Heart right ventricle (tissue), 16 donors: ENCODE measurements at places on chromosomes 6 and 20.

- H3K27me3 ChIP-seq, result peaks cover 5% of the 10 kb centered on the region
- H3K4me1 ChIP-seq, result peaks cover 8% of the 10 kb centered on the region
- H3K4me3 ChIP-seq, result peak within 1 kb of the TSS; percentile 65
- peak within 1 kb of the TSS; percentile 78 for H3K27ac ChIP-seq
Measured at GRCh38 chr6:85449818-85450759, at the start of gene NT5E. TSS of gene NT5E (plus strand) at chr6:85450083. CDS start at chr6:85450140, 57 bp downstream.

DNA sequence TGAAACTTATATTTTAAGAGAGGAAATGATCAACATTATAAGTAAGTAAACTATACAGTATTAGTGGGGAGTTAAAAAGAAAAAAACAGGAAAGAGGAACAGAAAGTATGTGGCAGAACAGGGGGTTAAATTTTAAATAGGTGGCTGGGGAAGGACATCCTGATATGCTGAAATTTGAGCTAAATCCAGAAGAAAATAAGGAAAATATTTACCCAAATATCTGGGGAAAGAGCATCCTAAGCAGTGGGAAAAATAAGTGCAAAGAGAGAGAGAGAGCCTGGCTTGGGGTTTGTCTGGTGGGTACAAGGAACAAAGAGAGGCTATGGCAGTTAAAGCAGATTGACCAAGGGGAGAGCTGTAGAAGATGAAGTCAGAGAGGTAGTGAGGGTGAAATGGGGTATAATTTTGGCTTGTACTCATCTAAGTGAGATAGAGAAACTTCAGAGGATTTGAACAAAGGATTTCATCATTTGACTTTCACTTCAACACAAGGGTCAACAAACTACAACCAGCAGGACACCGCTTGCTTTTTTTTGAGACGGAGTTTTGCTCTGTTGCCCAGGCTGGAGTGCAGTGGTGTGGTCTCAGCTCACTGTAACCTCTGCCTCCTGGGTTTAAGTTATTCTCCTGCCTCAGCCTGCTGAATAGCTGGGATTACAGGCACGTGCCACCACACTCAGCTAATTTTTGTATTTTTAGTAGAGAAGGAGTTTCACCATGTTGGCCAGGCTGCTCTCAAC is 328.4 kb upstream of the CNR1 start:
- H3K27me3 ChIP-seq, result no peaks in the 10 kb centered on the region
- DNase-seq, result no peak
- H3K27ac ChIP-seq, result no peak overlapping the region
- H3K4me1 ChIP-seq, result no peaks in the 10 kb centered on the region
- no peak overlapping the region for H3K4me3 ChIP-seq

DNA sequence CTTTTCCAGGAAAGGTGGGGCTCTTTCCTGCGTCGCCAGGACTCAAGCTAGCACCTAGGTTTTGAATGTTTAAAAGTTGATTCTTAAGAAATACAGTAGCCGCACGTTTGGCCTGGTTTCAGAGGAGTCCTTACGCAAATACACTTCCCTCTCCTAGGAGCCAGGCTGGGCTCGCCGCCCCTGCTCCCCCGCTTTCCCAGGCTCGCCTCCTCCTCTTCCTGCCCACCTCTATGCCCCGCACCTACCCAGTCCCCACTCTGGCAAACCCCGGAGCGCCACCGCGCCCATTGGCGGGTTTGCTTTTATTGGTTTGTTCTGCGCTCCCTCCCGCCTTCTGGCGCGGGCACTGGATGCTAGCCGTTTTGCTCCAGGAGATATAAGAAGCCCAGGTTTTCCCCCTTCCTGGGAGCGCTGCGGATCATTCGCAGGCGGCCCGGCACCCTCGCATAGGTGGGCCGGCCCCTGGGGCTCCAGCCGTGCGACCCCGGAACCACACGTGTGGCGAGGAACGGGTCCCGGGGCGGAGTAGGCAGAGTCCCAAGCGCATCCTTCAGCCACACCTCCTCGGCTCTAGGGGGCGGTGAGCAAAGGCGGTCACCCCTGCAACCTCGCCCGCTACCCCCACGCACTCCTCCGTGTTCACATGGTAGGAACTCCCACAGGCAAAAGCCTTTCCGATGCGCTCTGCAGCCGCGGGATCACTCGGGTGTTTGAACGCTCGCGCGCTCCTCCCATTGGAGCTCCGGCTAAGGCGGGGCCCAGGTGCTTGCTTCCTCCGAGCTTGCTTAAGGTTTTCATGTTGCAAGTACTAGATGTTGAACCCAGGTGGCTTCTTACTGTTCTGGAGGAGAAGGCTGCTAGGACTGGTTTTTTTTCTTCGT is 119.0 kb downstream of the RTN4IP1 start:
- peak overlapping the region; percentile 88 for H3K4me3 ChIP-seq
- H3K4me1 ChIP-seq, result peaks cover 46% of the 10 kb centered on the region
- no peak overlapping the region for H3K27ac ChIP-seq

- no peaks in the 10 kb centered on the region for H3K4me1 ChIP-seq
- no peak overlapping the region for H3K4me3 ChIP-seq
- no peak overlapping the region for H3K27ac ChIP-seq
- DNase-seq, result no peak
- H3K27me3 ChIP-seq, result no peaks in the 10 kb centered on the region
Measured at GRCh38 chr6:10641528-10641927, 52.9 kb downstream of the C6orf52 start.

DNA sequence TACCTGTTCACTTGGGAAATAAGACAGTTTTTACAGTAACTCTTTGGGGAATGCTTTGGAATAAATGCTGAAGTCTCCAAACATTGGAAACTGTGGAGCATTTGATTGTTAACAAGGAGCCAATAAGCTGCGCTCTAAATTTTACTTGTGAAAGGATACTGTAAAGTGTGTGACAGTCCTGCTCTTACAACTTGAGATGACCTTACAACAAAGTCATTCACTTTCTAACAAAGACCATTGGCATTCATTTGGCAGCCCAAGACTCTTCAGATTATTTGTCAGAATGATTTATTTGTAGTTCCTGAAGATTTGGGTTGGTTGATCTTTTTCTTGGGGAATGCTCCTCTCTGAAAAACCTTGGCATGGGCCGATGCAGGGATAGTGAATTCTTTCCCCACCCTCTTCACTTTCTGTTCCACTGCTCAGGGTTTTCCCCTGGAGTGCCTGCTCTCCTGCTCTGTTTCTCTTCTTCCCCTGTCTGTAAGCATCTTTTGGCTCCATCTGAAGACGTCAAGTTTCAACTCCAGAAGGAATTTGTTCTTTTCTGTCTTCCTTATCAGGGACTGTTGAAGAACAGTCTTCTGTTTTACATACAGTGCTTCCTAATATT is 116.4 kb downstream of the AKAP7 start:
- H3K27ac ChIP-seq, result no peak overlapping the region
- H3K4me3 ChIP-seq, result no peak overlapping the region
- no peak for DNase-seq
- no peaks in the 10 kb centered on the region for H3K36me3 ChIP-seq
- H3K4me1 ChIP-seq, result peaks cover 27% of the 10 kb centered on the region
- no peaks in the 10 kb centered on the region for H3K27me3 ChIP-seq

DNA sequence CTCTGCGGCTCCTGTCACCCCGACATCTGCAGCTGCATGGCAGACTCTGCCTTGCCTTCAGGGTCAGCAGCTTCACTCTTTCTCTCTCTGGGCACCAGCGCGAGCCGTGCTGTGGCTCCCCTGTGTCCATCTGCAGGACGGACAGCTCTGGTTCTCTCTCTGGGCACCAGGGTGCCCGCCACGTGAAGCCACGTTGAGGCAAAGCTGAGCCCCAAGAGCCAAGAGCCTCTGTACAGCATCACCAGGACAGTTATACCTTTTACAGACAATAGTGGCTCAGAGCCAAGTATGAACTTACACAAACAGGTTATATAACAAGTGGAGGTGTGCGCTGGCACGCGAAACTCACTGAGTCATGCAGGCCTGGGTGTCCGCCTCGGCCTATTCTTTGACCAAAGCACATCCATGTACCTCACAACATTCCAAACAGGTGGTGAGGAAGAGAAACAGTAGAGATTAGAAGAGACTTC is 50.8 kb downstream of the FAM50B start:
- H3K27ac ChIP-seq, result no peak overlapping the region

DNA sequence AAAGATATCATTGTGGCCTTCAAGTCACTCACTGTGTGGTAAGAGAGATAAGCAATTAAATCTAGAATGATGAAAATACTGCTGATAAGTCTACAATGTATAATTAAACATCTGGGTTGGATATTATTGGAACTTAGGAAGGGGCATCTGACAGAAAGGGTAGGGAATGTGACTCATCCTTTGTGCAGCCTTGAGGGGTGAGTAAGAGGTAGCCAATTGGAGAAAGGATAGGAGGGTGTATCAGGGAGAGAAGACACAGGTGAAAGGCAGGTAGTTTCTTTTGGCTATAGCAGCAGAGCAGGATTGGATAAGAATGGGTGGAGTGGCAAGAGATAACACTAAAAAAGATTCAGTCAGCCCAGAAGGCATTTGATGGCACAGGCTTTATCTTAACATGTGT is 182.0 kb downstream of the COL21A1 start:
- no peaks in the 10 kb centered on the region for H3K36me3 ChIP-seq
- H3K27me3 ChIP-seq, result no peaks in the 10 kb centered on the region
- no peaks in the 10 kb centered on the region for H3K4me1 ChIP-seq
- no peak for DNase-seq
- no peak overlapping the region for H3K4me3 ChIP-seq

GRCh38 chr20:41286240-41286851 is 31.2 kb downstream of the ZHX3 start:
- H3K4me3 ChIP-seq, result no peak overlapping the region
- H3K36me3 ChIP-seq, result no peaks in the 10 kb centered on the region
- no peaks in the 10 kb centered on the region for H3K4me1 ChIP-seq
- no peak overlapping the region for H3K27ac ChIP-seq
- no peaks in the 10 kb centered on the region for H3K27me3 ChIP-seq

DNA sequence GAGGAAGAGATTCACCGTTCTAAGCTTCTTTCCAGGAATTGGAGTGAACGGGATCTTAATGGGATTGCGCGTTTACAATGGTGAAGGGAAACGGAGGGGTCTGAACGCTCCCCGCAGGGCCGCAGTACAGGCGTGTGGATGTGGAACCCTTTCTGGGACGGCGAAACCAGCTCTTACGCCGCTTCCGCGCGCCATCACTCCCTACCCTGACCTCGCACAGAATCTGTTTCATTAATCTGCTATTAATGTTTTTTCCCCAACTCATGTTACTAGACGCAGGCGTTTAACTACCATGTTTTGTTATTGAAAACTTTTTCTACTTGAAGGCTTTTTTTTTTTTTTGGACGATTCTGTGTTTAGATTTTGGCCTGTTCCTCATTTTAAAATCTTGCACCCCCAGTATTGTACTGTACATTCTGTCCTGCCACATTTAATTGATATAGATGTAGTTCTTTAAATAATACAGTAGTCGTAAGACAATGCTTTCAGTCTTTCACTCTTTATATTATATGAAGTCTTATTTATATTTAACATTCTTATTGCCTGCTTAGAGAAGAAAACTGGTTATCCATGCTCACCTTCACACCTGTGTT is 696 bp upstream of the SUPT3H start:
- no peaks in the 10 kb centered on the region for H3K36me3 ChIP-seq
- H3K27ac ChIP-seq, result peak overlapping the region; percentile 94
- H3K4me3 ChIP-seq, result peak overlapping the region; percentile 79
- DNase-seq, result peak; percentile 45

GRCh38 chr6:93177438-93177837 is 241.9 kb downstream of the EPHA7 start:
- H3K27ac ChIP-seq, result no peak overlapping the region
- no peak for DNase-seq
- H3K4me3 ChIP-seq, result no peak overlapping the region
- H3K27me3 ChIP-seq, result no peaks in the 10 kb centered on the region

GRCh38 chr6:136477548-136477947 is 72.7 kb downstream of the MAP7 start:
- no peaks in the 10 kb centered on the region for H3K36me3 ChIP-seq
- H3K4me1 ChIP-seq, result no peaks in the 10 kb centered on the region
- no peak overlapping the region for H3K27ac ChIP-seq
- no peak overlapping the region for H3K4me3 ChIP-seq

- no peak overlapping the region for H3K4me3 ChIP-seq
- H3K27ac ChIP-seq, result no peak overlapping the region
- no peaks in the 10 kb centered on the region for H3K36me3 ChIP-seq
- no peaks in the 10 kb centered on the region for H3K27me3 ChIP-seq
Measured at GRCh38 chr6:136640132-136640915, 90.1 kb upstream of the MAP7 start.

DNA sequence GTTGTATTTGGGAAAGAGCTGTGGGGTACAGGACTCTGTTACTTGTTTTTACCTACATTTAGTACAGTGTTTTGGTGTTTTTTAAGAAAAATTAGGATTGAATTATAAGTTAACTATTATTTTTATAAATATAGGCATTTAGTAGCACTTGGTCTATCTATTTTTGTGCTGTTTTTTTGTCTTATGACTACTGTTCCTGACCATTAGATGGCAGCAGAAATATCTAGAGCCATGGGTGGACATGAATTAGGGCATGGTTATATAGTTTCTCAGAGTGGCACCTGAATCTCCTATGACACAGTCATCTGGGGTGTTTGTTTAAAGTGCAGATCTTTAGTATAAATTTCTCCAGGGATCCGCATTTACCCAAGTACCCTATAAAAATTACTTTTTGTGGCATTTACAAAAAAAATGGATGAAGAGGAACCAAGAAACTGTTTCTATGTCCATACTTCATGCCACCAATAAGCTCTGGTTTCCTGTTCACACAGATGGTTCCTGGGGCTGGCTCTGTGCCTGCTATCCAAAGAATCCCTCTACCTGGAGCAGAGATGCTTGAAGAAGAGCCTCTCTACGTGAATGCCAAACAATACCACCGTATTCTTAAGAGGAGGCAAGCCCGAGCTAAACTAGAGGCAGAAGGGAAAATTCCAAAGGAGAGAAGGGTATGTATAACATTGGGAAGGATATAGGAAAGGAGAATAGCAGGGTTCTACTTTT is 19.8 kb downstream of the NFYA start:
- no peak for DNase-seq
- no peak overlapping the region for H3K27ac ChIP-seq
- H3K4me3 ChIP-seq, result no peak overlapping the region
- peaks cover 100% of the 10 kb centered on the region for H3K36me3 ChIP-seq

DNA sequence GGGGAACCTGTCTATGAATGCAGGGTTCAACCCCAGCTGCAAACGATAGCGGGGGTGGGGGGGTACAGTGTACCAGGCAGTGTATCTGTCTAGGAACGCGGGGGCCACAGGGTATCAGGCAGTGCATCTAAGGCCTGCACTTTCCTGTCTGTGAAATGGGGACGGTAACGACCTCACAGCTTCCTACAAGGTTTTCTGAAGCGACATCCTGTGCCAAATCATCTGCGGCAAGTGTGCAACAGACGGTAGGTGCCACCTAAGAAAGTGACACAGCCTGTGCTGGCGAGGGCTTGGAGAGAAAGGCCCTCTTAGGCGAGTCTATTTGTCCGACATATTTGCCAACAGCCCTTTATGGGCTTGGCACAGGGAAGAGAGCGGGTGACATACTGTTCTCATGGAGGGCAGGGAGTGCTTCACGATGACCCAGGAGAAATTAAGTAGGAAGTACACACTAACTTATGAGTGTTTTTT is 3.8 kb downstream of the DIDO1 start:
- DNase-seq, result no peak
- peaks cover 87% of the 10 kb centered on the region for H3K4me1 ChIP-seq
- H3K27ac ChIP-seq, result no peak overlapping the region
- no peaks in the 10 kb centered on the region for H3K27me3 ChIP-seq

- no peaks in the 10 kb centered on the region for H3K36me3 ChIP-seq
- no peaks in the 10 kb centered on the region for H3K27me3 ChIP-seq
Measured at GRCh38 chr6:113564371-113565171, 292.6 kb upstream of the MARCKS start.
